ENCODE measurements at places on chromosomes 1 and 21.
A peak's percentile ranks its signal among the peaks of the same experiment; 100 is the strongest.

GRCh38 chr21:39054066-39054465 is 129.2 kb downstream of the PSMG1 start:
- DNase-seq, result no peak

DNA sequence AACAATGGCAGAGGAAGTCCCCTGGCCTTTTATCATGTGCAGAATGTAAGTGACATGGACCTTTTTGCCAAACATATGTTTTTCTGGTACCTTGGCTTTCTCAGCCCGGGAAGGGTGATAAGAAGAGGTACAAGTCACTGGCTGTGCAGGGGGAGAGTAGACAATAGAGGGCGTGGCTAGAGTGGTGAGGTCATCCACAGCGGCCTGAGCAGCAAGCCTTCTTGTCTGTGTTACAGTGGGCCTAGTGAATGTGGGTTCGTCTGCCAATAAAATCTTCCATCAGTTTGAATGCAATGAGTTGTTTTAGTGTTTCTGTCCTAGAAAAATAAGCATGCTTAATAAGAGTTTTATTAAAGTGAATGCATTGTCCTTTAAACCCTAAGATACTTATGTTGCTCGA is 59.0 kb upstream of the PGD start:
- peak; percentile 96 for DNase-seq

DNA sequence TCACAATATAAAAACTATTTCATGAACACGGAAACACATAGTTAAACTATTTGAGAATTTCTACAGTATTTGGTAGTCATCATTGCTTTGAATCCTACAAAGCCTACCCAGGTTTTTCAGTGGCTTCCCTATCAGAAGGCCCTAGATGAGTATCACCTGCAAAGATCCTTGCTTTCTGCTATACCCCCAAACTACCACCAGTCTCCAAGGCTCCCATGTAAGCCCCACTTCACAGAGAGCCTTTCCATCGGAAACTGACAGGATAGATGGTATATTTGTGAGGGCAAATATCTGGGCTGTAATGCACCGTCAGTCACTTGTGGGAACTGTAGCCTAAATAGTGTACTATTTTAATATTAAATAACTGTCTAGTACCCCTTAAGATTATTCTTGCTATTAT is 674.3 kb downstream of the BRINP3 start:
- no peak for DNase-seq

DNA sequence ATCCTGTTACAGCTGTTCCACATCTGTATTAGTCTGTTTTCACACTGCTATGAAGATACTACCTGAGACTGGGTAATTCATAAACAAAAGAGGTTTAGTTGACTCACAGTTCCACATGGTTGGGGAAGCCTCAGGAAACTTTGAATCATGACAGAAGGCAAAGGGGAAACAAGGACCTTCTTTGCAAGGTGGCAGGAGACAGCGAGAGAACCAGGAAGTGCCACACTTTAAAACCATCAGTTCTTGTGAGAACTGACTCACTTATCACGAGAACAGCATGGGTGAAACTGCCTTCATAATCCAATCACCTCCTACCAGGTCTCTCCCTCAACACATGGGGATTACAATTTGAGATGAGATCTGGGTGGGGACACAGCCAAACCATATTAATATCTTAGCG is 110.3 kb upstream of the TRABD2B start:
- DNase-seq, result no peak

DNA sequence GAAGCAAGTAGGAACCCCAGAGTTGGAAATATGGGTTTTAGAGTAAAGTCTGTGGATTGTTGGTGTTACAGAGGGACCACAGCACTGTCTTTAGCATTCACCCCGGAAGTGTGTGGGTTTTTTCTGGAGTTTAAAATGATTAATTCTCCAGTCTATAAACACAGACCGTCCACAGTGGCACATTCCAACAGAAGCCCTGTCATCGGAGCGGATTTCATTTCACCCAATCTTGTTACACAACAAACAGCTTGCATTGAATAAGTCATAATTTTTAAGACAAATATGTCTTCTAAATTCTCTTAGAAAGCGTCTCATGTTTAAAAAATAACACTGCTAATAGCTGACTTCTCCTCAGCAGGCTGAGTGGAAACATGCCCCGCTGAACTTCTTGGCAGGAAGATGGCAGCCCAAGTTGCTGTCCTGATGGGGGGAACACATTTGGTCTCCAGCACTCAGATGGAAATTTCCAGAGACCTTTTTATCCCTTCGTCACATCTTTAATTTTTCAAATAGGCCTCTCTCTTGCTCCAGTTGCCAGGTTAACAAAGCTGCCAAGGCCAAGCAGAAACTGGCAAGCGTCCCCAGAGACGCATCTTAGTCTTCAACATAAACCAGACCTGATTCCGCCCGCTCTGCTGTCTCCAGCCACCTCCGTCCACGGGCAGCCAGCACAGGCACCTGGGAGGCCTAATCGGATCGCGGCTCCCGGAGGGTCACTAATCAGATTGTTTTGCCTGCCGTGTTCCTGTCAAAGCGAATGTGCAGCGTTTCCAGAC is 28.8 kb upstream of the SLC19A1 start:
- DNase-seq, result no peak

DNA sequence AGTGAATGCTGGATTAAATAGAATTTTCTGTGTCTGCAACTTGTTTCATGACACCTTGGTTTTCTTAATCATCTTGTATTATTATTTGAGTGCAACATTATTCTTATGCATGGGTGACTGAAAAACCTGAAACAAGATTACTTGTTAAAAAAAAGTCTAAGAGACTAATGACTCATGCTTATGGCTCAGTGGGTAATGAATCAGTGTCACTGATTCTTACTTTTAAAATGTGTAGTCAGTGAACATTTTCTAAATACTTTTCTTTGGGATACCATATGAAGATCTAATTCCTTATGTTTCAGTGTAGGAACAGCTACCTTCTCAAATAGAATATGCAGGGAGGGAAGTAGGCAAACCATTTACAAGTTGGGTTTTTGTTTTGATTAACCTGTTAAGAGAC is 65.5 kb downstream of the PRKAA2 start:
- DNase-seq, result no peak

GRCh38 chr21:37380349-37381323 is 14.1 kb downstream of the DYRK1A start:
- DNase-seq, result peak; percentile 38

All from NCI-H510A treated with DMSO at 0.1 percent for 48 hours (cell line).